Naive thymus-derived CD8-positive, alpha-beta T cell (primary cell): ENCODE measurements at places on chromosomes 3 and 15.

DNA sequence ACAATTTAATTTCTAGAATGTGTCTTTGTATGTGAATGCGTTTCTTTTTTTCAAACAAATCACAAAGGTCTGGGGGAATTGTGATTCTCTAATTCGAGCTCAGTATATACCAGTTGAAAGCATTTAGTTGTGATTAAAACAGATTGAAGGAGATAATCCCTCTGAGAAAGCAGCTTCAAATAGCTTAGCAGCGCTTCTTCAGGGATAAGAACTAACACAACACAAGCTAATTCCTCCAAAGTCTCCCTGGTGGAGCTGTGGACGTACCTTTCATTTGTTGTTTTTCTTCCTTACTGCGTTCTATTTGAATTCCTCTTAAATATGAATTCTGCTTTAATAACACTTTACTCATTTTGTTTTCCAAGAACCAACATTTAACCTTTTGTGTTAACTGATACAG is 286.7 kb downstream of the ROBO2 start:
- DNase-seq: no peak

DNA sequence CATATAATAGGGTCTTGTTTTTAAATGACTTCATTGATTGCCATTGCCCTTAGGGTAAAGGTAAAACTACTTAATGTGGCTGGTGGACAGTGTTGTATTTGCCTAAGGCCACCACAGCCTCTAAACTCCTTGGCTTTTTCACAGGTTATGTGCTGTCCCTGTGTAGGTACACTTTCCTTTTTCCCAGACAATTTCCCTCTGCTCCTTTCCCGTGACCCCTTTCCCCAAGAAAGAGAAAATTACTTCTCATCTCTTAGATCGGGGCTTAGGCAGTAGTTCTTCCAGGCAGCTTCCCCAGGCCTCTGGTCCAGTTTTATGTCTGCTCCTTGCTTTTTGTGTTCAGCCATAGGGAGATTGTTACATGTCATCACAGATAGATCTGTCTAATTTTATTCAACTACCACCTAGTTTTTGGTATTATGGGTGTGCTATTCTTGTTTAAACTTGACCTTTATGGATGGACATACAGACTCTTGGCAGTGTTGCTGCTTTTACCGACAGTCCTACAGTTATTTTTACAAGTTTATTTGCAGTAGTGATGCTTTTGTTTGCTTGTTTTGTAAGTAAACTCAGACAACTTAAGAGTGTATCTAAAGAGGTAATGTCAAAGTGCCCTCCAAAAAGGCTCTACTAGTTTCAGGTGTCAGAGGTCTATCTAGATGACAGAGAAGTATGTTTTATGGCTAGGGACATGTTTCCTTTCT is 20.5 kb upstream of the SCAANT1 start:
- DNase-seq: no peak

- no peak for DNase-seq
Observed at GRCh38 chr15:51647128-51647562, 24.6 kb upstream of the DMXL2 start.

DNA sequence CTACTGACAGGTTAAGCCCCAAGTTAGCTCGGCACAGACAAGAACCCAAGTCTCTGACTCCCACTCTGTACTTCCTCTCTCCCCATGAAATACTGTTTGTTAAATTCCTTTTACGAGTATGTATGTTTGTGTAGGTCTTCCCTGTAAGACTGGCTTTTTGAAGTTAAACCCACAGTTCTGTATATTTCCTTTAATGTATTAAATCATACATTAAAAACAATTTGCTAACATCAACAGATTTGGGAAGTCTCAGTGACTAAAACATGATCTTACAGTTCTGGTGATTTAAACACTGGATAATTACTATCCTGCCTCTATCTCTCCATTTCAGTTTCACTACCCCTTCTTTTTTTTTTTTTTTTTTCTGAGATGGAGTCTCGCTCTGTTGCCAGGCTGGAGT is 4.4 kb downstream of the CMTM6 start:
- DNase-seq: no peak

- no peak for DNase-seq
Observed at GRCh38 chr3:172562871-172563865, 39.9 kb upstream of the TNFSF10 start.

- DNase-seq: no peak
Observed at GRCh38 chr3:71949442-71949841, 164.5 kb upstream of the PROK2 start.

DNA sequence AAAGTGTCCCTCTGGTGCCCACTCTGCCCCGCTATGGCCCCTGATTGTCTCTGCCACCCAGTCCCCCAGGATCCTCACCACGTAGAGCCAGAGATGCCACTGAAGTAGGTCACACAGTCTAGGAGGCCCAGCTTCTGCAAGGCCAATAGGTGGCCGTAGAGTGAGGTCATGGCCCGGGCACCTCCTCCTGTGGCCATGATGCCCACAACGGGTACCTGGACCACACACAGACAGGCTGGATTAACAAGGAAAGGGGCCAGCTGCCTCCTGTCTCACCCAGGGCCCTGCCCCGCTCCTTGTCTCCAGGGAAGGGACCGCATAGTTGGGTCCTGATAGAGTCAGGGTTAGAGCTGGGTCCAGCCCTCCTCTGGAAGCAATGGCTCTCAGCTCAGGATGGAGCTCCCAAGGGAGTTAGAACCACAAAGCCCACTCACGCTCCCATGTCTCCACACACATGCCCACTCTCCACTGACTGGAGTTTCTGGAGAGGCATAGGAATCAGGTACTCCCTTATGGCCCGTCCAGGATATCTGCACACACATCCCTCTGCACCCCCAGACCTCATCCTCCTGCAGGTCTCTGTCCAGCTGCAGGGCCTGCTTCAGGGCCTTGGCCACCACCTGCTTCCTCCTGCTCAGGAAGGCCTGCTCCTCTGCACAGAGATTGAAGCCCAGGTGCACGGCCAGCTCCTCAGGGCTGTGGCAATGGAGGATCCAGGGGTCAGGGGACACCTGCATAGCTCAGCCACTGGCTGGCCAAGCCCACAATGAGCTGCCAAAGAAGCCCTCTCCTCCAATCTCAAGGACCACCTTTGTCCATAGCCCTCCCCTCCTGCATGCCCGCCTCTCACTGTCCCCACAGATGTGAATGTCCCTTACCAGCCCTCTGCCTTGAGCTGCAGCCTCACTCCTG is 13.2 kb downstream of the PLA2G4D start:
- DNase-seq: no peak

- DNase-seq: no peak
Observed at GRCh38 chr15:59611276-59612260, at the start of gene GCNT3. Gene GCNT3, plus strand, starts transcription at chr15:59611783. Its CDS starts 6,456 bp downstream, at chr15:59618239.

DNA sequence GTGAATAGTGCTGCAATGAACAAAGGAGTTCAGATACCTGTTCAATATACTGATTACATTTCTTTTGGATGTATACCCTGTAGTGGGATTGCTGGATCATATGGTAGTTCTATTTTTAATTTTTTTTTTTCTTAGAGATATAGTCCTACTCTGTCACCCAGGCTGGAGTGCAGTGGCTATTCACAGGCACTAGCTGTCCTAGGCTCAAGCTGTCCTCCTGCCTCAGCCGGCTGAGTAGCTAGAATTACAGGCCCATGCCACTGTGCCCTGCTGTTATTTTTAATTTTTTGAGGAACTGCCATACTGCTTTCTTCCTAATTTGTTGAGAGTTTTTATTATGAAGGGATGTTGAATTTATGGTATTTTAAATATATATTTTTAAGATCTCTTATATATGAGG is 23.0 kb upstream of the CACNA2D3 start:
- no peak for DNase-seq

GRCh38 chr15:39000008-39000734 is 435.6 kb upstream of the RASGRP1 start:
- DNase-seq: no peak

DNA sequence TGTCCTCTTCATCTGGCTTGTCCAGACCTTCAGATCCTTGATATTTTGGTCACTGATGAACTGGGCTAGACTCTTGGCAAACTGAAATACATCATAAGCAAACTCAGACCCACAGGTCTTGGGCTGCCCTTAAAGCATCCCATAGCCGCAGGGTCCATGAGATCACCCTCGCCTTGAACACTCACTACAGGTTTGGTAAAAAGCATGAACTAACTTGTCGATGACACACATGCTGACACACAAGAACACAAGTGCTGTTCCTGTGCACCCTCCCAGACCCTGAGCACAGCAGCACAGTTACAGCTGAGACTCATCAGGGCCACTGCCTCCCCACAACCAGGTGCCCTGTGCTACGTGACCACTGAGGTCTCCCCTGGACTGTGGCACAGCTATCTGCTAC is 21.0 kb downstream of the PFKFB4 start:
- no peak for DNase-seq

DNA sequence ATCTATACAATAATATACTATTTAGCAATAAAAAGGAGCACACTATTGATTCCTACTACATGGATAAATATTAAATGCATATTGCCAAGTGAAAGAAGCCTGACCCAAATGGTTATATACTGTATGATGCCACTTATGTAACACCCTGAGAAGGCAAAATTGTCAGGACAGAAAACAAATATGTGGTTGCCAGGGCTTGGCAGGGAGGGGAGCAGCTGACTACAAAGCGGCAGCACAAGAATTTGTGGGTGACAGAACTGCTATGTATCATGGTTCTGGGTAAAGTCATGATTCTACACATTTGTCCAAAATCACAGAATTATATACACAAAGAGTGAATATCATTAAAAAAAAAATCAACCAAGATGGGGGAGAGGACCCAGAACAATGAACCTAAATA is 22.5 kb downstream of the TBC1D2B start:
- DNase-seq: no peak

DNA sequence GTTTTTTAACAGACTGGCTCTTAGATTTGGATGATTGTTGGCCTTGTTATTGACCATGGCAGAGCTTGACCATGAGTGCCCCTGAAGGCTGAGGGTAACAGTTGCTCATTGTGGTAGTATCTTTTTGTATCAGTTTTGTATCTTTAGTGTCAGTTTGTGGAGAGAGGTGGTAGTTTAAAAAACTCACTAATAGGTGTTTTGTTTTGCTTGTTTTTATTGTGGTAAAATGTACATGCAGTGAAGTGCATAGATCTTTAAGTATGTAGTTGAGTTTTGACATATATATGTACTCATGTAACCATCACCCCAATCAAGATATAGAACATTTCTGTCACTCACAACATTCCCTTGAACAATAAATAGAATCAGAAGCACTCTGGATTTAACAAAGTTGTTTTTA is 9.8 kb downstream of the GMPS start:
- DNase-seq: no peak

- DNase-seq: no peak
Observed at GRCh38 chr3:87209111-87209510, 18.0 kb upstream of the CHMP2B start.

GRCh38 chr3:61858054-61858453 is 296.7 kb downstream of the PTPRG start:
- DNase-seq: no peak

GRCh38 chr15:43441316-43441715 is 51.6 kb downstream of the TP53BP1 start:
- no peak for DNase-seq

DNA sequence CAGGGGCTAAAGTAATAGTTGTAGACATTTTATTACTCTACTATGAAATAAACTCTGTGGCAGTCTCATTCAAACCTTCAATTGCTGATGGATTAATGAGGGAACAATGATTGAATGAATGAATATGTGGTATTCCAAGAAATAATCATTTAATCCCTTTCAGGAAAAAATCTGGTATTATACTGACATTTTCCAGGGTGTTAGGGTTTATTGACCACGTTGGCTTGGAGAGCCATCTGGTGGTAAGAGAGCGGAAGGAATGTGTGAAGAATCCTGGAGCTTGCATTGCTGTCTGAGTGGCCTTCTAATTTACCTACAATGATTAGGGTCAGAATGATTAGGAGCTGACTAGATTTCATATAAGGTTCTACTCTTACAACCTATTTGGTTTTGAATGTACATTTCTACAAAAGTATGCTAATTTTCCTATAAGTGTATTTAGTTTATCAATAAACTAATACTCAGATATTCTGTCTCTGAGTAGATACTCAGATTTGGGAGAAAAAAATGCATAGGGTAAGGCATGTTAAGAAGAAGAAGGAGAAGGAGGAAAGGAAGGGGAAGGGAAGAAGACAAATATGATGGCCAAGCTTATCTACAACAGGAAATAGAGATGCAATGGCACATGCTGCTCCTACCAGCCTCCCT is 249.9 kb downstream of the ROBO1 start:
- DNase-seq: no peak

GRCh38 chr3:27319847-27320526 is 49.2 kb downstream of the NEK10 start:
- no peak for DNase-seq

DNA sequence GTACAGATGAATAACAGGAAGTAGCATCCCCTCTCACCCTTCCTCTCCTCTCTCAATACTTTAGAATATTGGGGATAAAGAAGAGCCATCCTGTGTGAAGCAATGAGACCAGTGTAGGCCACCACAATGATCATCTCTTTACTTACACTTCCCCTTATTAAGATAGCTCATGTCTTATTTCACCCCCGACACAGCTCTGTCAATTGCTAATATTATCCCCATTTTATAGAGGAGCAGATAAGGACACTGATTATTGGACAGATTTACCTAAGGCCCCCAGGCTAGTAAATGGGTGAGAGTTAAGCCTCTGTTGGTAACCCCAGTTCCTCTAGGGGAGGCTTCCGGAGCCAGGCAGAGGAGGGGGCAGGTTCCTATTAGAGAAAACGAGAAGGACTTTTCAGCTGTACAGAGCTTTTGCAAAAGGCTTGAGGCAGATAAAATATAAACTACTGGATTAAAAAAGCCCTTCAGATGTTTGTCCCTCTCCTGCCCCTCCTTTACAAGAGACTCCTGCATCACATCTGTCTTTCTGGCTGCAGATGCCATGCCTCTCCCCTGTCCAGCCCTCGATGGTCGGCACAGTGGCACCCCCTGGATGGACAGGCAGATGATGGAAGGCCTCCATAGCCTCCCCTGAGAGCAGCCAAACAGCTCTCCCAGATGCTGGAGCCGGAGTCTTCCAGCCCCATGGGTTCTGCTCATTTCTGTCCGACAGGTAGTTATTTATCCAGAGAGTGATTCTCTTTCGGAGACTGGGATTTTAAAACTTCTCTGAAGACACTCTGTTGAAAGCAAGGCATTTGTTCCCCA is 49.4 kb upstream of the LCTL start:
- DNase-seq: no peak

DNA sequence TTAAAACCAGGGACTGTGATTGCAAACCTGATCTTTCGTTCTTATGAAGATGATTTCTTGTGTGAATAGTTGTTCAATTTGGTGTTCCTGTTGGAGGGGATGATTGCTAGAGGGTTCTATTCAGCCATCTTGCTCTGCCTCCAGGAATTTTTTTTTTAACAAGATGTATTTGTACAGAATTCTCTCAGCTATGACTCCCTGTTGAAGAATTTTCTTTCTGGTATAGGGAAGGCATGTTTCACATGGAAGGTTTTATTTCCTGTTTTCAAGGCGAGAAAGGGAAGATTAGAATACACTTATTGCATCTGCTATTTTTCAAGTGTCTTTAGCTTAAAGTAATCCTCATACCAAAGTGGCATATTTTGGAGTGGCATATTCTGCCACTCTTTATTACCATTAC is 5.6 kb upstream of the LRRC34 start:
- no peak for DNase-seq

GRCh38 chr3:8888301-8888915 is 74.9 kb downstream of the RAD18 start:
- no peak for DNase-seq
